ENCODE measurements at places on chromosomes 11 and 22.
A peak's percentile ranks its signal among the peaks of the same experiment; 100 is the strongest.

DNA sequence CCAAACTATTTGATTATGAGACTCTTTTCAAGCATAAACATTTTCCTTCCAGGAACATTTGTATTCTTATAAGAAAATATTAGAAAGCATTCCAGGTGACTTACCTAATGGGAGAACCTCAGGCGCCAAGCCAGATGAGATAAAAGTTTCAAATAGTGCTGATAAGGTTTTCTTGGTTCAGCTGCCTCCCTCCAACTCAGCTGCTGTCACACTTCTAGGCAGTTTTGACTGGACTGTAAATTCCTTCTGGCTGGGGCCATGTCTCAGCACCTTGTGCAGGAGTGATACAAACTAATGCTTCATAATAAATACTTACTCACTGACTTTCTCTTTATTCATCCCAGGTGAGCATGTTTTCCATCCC, 131.1 kb downstream of the MED15 start:
- no peak for DNase-seq

GRCh38 chr11:71112990-71113389, 139.4 kb downstream of the SHANK2 start:
- DNase-seq, result no peak

GRCh38 chr22:42621505-42622002, 6.9 kb upstream of the POLDIP3 start:
- peak; percentile 93 for DNase-seq

DNA sequence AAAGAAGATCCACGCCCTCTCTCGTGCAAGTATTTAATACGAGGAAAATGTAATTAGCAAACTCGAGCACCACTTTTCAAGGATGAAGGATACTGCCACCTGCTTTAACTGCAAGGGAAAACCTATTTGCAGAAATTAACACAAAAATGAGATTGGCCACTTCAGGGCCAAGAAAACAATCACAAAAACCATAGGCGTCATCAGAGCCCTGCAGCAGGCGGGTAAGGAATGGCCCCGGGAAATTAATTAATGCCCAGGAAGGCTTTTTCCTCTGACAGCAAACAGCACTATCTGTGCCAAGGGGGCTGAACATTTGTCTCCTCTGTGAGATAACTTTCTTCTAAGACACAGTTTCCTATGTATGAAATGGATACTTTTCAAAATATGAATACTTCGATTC, 255.7 kb downstream of the CTTN start:
- no peak for DNase-seq

GRCh38 chr11:32849761-32850160, 20.0 kb downstream of the PRRG4 start:
- no peak for DNase-seq

GRCh38 chr11:89736566-89736965, 26.5 kb downstream of the TRIM77 start:
- no peak for DNase-seq

DNA sequence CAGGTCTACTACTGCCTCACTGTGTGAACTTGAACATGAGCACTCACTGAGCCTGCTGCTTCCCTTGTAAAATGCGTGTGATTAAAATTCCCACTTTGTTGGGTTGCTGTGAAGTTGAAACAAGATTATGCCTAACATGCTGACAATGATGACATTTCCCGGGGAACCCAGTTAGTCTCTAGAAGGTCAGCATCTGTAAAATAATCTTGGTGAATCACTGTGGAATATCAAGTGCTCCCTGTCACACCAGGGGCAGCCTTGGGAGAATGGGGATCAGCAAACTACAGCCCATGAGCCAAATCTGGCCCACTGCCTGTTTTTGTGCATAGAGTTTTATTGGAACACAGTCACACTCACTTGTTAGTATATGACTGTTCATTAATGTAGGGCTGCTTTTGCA, 335.2 kb downstream of the MIAT start:
- no peak for DNase-seq

GRCh38 chr22:43270314-43270908, 72.8 kb downstream of the SCUBE1 start:
- DNase-seq, result no peak

DNA sequence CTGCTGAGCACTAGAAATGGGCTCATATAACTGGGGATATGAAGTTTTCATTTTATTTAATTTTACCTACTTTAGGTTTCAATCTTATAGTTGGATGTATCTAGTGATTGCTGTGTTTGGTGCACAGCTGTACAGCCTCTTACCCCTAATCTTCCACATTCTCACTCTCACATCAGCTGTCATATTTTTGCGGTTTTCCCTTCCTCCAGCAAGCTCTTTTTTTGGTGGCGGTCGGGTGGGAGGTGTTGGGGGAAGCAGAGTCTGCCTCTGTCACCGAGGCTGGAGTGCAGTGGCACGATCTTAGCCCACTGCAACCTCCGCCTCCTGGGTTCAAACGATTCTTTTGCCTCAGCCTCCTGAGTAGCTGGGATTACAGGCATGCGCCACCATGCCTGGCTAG, 445.1 kb upstream of the ISX start:
- DNase-seq, result no peak

DNA sequence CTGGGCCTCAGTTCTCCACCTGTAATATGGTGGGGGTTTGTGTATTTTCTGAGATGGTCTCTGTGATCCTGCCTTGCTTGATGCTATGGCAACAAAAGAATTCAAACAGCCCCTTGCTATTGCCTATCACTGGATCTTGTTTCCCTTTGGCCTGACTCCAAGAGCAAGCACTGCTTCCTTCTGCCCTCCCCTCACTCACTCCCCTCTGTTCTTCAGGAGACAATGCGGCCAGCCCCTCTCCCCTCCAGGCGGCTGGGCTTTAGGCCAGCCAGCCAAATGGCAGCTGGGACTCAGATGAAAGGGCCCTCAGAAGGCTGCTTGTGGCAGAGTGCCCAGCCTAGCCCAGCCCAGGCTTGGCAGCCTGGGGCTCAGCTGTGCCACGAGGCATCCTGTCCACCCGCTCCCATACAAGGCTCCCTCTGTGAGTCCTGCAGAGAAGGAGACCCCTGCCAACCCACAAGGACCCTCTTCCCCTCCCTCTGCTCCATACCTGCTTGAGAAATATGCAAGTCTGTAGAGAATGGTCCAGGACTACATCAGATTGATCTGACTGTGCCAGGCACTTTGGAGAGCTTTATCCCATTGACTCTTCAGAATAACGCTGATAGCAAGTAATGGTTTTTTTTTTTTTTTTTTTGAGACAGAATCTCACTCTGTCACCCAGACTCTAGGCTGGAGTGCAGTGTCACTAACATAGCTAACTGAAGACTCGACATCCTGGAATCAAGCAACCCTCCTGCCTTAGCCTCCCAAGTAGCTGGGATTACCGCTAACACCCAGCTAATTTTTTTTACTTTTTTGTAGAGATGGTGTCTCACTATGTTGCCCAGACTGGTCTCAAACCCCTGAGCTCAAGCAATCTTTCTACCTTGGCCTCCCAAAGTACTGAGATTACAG, 7.6 kb upstream of the KCTD14 start:
- DNase-seq, result no peak

DNA sequence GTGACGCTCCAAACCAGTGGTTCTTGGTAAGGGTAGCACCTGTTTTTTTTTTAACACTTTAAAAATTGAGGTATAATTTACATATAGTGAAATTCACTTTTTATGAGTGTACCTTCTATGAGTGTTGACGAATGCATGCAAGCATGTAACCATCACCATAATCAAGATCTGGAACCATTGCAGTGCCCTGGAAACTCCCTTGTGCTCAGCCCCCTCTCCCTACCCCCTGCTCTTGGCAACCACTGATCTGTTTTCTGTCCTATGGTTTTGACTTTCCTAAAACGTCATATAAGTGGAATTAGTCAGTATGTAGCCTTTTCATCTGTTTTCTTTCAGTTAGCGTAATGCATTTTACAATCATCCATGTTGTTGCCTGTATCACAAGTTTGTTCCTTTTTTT, 212.2 kb downstream of the GRIK4 start:
- no peak for DNase-seq

DNA sequence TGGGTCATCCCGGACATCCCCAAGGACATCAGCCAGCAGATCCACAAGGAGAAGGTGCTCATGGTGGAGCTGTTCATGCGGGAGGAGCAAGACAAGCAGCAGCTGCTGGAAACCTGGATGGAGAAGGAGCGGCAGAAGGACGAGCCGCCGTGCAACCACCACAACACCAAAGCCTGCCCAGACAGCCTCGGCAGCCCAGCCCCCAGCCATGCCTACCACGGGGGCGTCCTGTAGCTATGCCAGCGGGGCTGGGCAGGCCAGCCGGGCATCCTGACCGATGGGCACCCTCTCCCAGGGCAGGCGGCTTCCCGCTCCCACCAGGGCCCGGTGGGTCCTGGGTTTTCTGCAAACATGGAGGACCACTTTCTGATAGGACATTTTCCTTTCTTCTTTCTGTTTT, 15.3 kb upstream of the FADD start:
- no peak for DNase-seq

DNA sequence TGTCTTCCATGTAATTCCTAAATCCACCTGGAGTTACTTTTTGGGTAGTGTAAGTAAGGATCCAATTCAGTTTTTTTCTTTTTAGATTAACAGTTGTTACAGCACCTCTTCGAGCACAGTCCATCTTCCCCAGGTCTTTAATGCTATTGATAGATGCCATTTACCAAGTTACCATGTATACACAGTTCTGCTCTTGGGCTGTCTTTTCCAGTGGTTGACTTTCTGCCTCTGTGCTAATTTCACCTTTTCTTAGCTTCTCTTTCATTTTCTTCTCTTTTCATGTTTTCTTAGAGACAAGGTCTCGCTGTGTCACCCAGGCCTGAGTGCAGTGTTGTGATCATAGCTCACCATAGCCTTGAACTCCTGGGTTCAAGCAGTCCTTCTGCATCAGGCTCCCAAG, 12.0 kb downstream of the ATXN10 start:
- no peak for DNase-seq

DNA sequence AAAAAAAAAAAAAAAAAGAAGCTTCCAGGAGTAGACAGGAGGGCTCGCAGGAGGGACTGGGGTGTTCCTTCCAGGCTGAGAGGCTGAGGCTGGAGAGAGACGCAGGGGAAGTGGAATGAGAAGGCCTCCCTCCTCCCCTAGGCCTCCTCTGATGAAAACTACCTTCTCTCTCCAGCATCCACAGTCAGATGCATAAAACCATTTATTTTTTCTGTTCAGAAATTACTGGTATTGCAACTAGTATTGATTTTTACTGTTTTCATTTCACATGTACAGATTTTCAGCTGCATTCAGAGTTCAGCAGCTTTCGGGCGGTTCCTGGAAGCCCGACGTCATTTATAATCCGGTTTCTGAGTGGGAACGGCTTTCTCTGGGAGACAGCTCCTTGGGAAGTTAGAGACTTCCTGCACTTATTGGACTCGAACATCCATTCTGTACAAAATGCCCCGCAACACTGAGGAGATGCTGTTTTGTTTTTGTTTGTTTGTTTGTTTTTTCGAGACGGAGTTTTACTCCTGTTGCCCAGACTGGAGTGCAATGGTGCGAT, 6.9 kb upstream of the NFAM1 start:
- no peak for DNase-seq

- DNase-seq, result no peak
Measured at GRCh38 chr11:358129-358800, 11.0 kb upstream of the B4GALNT4 start.

DNA sequence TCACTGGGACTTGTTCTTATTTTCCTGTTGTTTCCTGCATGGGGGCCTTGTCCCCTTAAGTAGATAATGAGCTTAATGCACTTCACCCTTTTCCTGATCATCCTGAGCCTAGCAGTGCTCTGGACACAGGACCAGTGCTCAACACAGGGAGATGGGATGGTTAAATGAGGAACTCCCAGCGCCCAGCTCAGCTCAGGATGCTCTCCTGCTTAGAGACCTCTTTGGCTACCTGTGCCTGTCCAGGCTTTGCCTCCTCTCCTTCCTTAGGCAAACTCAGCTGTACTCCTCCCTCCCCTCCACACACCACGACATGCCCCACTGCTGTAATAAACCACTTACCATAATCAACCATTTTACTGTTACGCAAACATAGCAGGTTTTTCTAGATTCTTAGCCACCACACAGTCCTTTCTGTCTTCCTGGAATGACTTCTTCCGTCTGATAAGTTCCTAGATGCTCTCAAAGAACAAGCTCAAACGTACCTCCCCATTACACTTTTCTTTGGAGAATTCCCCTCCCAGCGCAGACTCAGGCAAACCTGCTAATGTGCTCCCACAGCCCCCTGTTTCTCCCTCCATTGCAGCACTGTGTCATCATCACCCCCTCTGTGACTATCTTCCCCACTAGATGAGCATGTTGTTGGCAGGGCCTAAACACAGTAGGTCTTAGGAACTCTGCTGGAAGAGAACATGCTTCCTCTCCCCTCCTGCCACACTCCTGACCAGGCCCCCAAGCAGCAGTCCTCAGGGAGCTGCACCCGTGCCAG, 113.6 kb downstream of the MICAL2 start:
- no peak for DNase-seq

GRCh38 chr11:74453373-74453975, 13.9 kb downstream of the KCNE3 start:
- peak; percentile 43 for DNase-seq

- DNase-seq, result no peak
Measured at GRCh38 chr22:32632512-32633315, 158.1 kb downstream of the FBXO7 start.

DNA sequence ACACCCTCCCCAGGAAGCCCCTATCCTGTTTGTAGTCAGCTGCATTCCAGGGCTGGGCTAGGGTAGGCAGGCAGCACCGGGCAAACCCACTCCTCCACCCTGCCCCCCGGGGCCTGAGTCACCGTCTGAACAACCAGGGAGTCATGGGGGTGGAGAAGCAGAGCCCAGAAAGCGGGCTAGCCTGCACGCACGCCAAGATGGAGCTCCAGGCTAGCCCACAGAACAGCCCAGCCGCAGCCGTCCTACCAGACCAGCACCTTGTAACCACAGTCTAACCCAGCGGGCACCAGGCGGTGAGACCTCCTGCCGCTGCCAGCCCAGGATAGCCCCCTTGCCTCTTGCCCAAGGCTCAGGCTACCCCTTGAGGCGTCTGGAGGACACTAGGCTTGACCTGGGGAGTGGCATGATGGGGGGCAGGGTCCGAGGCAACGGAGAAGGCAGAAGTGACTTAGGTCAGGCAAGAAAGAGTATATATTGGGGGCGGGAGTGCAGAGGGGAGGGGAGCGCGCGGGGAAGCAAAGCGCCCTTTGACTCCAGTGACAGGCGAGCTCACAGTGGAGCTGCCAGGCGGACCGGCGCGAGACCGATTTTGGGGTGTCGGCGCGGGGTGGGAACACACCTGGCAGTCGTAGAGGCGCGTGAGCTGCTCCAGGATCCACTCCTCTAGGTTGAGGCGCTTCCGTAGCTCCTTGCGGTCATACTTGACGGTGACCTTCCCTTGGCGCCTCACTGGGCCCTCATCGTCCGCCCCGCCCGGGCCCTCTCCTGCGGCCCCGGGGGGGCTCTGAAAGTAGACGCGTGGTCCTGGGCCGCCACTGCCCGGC, 734 bp downstream of the PPP1R14B start:
- DNase-seq, result peak; percentile 54

GRCh38 chr11:134838708-134839107, 426.7 kb upstream of the B3GAT1 start:
- no peak for DNase-seq

DNA sequence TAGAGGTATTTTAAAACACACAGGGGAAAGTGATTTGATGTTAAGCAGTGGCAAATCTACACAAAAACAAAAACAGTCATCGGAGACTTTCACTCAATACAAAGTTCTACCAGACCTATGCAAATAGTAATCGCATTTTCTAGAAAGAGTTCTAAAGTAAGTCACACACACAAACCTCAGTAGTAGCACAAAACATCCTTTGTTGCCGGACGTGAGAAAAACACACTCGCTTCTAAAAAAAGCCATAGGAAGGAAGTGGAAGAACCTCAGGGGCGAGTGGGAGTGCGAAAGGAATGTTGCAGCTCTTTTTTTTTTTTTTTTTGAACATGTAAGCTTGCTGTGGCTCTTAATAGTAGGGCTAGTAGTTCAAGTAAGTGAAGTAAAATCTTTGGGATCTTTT, 88.9 kb downstream of the MAML2 start:
- DNase-seq, result no peak

All from HuH-7.5 (cell line).